ENCODE measurements at places on chromosomes 7 and 10.

GRCh38 chr10:90399782-90400181, 458.1 kb downstream of the HTR7 start:
- DNase-seq: no peak

DNA sequence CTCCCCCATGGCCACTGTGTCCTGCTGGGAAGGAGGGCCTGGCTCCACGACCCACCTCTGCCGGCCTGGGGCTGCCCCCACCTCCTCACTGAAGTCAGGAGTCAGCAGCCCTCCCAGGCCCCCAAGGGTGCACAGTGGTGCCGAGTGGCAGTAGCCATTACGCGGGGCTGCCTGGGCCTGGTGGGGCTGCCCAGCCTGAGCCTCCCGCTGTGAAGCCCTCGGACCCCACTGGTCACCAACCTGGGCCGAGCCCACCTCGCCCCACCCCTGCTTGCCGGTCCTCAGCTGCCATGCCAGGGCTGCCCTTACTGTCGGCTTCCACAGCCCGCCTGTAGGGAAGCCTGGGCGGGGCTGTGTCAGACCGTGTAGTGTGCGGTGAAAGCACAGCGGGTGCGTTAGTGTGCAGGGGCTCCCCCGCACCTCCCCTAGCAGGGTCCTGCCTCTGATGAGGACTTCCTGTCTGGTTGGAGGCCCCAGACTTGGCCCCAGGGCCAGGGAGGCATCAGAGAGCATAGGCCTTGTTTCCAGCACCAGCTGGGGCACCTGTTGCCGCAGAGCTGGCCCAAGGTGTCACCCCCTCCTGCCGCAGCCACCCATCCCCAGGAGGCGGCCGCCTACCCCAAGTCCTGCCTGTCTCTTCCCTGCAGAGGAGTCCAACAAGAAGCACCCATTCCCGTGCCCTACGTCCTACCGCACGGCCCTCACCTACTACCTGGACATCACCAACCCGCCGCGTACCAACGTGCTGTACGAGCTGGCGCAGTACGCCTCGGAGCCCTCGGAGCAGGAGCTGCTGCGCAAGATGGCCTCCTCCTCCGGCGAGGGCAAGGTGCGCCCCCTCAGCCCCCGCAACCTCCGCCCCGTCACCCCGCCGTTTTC, 10.0 kb downstream of the TMEM120A start:
- no peak for DNase-seq

DNA sequence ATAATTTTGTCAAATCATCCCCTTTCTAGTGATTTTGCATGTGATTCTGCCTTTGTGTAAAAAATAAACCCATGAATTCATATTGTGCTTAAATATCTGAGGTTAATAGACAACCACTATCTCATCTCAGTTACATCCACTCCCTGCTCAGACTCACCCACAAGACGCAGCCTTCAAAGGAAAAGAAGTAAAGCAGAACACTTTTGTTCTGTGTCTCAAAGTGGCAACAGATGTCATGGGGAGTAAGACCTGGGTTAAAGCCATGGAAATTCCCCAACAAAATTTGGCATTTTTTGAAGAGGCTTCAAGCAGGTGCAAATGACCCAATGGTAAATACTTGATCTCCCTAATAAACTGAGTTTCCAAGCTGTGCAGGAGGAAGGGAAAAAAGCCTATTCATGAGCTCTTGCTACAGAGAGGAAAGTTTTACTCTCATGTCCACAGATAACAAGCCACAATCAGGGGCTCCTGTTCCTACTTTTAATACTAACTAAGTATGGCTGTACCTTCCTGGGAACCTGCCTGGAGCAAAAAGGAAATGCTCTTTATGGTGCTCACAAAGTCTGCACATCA, 4.7 kb downstream of the CYP3A7 start:
- no peak for DNase-seq

DNA sequence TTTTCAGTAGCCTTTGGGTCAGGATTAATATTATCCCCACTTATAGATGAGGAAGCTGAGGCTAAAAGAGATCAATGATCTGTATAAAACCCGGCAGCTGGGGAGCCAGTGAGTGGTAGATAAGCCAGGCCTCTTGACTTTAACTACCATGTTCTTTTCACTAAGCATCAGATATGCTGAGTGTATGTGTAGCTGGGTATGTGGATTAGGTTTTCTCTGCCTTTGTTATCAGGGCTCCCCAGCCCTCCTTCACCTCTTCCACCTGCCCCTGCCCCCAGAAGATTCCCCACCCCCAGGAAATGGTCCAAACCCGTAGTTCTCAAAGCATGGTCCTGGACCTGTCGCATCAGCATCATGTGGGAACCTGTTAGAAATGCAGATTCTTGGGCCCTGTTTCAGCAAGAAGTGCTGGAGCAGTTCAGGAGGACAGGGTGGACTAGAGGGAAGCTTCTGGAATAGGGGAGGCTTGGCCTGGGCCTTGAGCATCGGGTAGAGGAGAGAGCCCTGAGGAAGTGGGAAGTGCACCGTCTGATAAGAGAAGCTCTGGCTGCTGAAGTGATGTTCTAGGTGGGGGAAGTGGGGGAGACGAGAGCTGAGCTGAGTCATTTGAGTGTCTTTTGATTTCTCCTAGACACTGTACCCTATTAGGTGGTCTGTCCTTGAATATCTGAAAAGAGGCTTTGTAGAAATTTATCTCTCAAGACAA, 101.3 kb downstream of the HIF1AN start:
- no peak for DNase-seq

DNA sequence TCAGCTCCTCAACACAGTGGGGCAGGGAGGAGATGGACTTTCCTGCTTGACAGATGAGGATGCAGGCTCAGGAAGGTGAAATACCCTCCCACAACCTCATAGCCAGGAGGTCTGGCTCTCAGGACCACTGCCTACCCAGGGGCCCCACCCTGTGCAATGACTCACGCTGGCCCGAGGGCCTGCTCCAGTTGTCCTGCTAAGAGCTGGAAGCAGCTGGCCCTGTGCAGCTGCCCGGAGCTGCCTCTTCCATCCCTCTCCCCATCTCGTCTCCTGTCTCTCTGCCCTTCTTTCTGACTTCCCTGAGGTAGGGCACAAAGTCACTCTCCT, 123.9 kb downstream of the ZMIZ1 start:
- no peak for DNase-seq

GRCh38 chr10:52729271-52730104, 43.1 kb downstream of the MBL2 start:
- DNase-seq: no peak

- peak; percentile 63 for DNase-seq
Observed at GRCh38 chr7:101602484-101603241, 26.4 kb downstream of the MYL10 start.

- DNase-seq: no peak
Observed at GRCh38 chr7:118306771-118307170, 82.3 kb downstream of the ANKRD7 start.

DNA sequence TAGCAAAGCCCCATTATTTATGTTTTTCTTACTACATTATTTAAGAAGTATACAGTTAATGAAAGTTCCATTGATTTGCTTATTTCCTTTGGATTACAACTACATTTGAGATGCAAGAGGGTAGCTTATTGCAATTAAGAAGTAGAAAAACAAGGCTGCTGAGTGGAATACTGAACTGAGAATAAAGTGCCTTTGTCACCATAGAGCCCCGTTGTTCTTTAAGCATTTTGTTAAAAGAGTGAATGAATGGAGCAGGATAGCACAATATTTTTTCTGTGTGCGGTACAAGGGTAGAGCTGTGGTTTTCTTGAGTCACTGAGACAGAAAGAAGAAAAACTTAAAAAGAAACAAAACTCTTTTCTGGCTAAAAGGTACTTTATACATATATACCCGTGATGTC, 45.6 kb downstream of the ZNF277 start:
- no peak for DNase-seq

DNA sequence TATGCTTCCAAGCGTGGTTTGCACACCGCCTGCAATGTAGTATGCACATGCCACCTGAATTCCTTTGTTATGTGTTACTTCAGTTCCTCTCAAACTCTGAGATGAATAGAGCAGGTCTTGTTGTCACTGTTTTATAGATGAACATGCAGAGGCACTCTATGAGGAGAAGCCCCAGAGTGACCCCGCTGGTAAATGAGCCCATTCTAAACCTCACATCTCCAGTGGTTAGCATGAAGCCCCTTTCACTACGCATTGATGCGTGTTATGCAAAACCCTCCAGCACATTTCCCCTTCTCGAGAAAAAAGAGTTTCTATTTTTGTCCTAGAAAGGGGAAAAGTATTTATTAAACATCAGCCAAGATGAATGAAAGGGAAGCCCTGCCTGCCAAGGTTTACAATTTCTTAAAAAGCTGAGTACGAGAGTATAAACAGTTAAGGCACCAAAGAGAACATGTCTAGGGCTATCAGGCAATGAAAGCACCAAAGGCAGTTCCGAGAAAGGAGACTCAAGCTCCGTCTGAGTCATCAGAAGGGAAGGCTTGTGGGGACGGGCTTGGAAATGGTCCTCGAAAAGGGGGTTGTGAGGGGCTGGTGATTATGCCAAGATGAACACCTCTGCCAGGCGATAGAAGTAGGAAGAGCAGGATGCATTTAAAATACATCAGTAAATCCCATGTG, 58.7 kb upstream of the PFKP start:
- DNase-seq: no peak

DNA sequence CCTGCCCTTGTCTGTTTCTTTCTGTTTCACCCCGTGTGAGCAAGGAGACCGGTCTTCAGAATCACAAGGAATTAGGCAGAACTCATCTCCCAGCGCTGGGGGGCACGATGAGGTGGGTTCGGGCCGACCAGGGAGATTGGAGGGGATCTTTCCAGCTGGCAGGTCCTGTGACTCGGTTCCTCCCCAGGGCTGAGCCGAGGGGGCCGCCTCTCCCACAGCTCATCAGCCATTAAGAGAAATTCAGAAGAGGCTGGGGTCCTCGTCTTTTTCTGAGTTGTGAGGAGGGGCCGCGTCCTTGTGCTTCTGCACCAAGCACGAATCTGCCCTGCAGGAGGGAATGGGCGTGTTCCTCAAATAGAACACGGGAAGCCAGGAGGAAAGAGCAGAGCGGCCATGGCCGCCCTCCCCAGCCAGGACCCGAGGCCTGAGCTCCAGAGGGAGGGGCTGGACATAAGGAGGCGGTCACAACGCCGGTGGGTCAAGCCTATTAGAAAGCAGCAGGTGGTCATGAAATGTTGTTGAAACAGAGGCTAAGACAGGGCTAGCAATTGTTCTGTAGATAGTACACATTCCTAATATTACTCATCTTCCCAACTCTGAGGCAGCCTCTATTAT, 125.3 kb downstream of the ADARB2 start:
- DNase-seq: no peak

DNA sequence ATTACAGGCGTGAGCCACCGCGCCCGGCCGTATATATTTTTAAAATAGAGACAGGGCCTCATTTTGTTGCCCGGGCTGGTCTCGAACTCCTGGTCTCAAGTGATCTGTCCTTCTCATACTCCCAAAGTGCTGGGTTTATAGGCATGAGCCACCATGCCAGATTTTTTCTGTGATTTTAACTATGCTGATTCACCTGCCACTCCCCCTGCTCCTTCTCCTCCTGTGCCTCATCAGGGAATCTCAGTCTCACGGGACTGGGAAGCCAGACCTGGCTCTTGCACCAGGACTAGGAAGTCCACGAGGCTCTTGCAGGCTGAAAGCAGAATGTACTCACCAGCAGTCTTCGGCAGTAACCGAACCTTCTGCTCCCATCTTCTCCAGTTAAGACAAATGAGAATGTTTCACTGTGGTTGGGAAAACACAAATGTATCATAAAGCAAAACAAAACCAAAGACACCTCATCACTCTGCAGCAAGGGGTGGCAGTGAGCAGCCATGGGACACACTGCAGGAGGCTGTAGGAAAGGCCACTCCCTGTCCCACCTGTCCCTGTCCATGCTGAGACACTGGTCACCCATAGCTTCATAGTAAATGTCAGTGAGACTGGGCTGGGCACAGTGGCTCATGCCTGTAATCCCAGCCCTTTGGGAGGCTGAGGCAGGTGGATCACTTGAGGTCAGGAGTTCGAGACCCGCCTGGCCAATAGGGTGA, 78.7 kb upstream of the MKRN1 start:
- DNase-seq: no peak

GRCh38 chr7:73829921-73830680, 695 bp upstream of the CLDN4 start:
- no peak for DNase-seq

GRCh38 chr10:58210160-58210559, 57.5 kb downstream of the IPMK start:
- DNase-seq: no peak

DNA sequence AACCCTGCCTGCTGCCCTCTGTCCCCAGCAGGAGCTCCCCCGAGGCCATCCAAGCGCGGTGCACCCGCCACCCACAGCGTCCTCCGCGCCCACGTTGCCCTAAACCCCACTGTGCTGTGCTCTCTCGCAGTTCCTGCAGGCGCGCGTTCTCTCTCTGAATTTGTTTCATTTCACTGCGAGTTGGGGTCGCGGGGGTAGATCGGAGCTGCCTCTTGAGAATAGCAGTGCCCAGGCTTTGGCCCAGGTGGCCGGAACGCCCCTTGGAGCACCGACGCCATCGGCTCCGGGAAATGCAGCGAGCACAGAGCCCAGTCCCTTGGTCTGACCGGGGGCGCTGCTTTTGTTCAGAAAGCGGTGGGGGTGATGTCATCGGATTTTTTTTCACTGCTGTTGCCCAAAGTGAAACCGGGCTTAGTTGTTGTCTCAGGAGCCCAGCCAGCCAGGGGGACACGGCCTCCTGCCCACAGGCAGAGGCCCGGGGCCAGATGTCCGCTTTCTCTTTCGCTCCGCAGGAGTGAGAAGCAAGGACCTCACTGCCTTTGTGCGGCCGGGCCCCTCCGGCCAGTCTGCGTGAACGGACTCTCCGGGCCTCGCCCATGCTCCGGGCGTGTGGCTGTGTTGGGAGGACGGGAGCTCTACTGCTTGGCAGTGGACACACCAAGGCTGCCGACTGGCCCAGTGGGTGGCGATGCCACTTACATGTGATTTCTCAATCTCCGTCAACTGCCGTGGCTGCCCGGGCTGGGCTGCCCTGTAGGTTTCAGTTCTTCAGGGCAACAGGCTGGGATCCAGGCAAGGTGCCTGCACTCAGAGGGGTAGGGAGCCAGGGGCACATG, 43.1 kb downstream of the FOXK1 start:
- DNase-seq: no peak

- no peak for DNase-seq
Observed at GRCh38 chr7:12091231-12091630, 119.9 kb upstream of the TMEM106B start.

DNA sequence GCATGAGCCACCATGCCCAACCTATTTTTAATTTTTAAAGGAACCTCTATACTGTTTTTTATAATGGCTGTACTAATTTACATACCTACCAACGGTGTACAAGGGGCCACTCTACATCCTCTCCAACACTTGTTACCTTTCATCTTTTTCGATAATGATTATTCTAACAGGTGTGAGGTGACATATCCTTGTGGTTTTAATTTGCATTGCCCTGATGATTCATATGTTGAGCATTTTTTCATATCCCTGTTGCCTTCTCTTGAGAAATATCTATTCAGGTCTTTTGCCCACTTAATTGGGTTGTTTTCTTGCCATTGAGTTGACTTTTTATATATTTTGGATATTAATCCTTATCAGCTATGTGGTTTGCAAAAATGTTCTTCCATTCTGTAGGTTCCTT, 167.0 kb downstream of the CTTNBP2 start:
- DNase-seq: no peak

GRCh38 chr7:140404565-140405065, 757 bp downstream of the RAB19 start:
- DNase-seq: peak; percentile 17

- DNase-seq: no peak
Observed at GRCh38 chr7:11548532-11548931, 283.5 kb downstream of the THSD7A start.

- DNase-seq: no peak
Observed at GRCh38 chr10:132037676-132037975, 28.1 kb upstream of the JAKMIP3 start.

Data from NCI-H1105 (cell line).